ENCODE measurements at places on chromosomes 4 and X.

DNA sequence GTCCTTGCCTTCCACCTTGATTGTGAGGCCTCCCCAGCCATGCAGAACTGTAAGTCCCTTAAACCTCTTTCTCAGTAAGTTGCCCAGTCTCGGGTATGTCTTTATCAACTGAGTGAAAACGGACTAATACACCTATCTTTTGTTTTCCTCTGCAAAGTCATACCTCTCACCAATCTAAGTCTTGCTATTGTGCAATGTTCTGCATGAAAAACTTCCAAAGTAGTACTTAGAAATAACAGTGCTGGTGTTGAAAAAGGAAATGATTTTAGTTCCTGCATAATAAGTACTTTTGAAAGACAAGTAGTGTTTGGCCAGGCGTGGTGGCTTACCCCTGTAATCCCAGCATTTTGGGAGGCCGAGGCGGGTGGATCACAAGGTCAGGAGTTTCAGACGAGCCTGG, 573.5 kb downstream of the ANKRD50 start:
- DNase-seq = no peak

DNA sequence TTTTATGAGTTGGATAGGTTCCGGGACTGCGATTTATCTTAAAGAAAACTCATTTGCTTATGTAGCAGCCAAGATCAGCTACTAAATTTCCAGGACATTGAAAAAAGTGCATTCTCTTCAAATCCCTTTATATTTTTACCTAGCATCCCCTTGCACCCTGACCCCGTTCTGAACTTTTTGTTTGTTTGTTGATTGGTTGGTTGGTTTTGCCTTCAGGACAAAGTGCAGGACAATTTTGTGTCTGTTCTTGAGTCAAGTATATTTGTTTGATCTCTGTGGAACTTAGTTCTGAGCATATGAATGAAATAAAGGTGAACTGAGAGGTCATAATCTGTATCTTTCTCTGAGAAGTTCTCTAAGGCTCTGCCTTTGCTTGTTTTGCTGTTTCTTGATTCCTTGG, 12.8 kb upstream of the TAPT1 start:
- no peak for DNase-seq

GRCh38 chr4:152243206-152243605, 292.7 kb downstream of the FBXW7 start:
- no peak for DNase-seq

GRCh38 chrX:9708923-9709553, 56.6 kb downstream of the GPR143 start:
- peak; percentile 77 for DNase-seq

DNA sequence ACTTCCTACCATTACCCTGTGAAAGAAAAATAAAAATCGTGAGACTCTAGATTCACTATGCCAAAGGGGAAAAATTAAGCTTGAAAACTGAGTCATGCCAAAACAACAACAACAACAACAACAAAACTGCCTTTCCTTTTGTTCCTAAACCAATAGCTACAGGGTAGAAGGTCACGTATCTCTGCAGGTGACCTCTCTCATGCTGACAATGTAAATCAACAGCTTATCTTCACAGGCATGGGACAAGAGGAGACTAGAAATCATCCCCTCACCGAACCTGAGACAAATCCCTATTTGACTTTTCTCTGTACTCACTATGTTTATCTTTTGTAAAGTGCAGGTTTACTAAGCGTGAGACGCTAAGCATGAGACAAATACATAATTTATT, 20.5 kb upstream of the AADAT start:
- DNase-seq = no peak

DNA sequence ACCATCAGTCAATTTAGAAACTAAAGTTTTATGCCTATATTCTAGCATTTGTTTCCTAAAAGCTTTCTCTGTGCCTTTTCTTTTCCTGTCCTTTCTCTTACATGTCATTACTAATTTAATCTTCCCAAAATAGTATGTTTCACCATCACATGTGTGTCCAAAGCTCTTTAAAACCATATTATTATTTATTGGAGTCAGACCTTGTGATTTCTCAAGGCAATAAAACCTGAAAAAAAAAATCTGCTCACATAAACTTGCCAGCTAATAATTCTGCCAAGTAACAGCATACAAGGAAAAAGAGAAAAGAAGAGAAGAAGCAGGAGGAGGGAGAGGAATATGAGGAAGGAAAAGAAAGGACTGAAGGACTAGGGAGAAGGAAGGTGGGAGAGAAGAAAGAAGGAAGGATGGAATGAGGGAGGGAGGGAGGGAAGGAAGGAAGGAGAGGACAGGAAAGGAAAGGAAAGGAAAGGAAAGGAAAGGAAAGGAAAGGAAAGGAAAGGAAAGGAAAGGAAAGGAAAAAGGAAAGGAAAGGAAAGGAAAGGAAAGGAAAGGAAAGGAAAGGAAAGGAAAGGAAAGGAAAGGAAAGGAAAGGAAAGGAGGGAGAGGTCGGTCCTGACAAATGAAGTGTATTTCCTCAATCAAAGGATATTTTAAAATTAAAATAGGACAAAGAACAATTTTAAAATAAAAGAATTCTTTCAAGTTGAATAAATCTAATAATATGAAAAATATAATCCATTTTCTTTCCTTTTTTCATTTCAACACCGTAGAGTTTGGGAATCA, 57.4 kb downstream of the ANTXR2 start:
- DNase-seq = no peak

GRCh38 chr4:80219301-80220025, 22.2 kb downstream of the PRDM8 start:
- no peak for DNase-seq

- no peak for DNase-seq
Observed at GRCh38 chr4:145484225-145484846, 2.7 kb downstream of the SMAD1 start.

GRCh38 chr4:122279670-122280069, 99.1 kb upstream of the ADAD1 start:
- no peak for DNase-seq

- DNase-seq = no peak
Observed at GRCh38 chr4:160403081-160403480, 1300.2 kb downstream of the RAPGEF2 start.

GRCh38 chrX:23790155-23790497, 7.2 kb downstream of the SAT1 start:
- DNase-seq = no peak

GRCh38 chr4:116343809-116344208, 741.6 kb downstream of the TRAM1L1 start:
- DNase-seq = no peak

DNA sequence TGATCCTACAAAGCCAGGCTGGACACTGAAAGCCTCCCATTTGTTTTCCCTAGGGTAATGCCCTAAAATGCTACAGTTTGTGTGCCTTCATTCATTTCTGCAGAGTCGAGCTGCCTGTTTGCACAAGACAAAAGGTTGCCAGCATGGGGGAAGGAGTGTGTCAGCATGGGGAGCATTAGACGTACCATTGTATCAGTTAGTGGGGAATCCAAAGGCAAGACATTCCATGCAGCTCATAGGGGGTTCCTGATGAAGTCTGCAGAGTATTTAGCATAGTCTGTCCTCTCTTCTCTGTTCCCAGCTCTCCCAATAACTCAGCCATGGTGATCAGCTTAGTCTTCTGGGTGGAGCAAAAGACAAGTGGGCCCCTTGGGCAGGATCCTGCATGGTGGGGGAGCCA, 276.9 kb upstream of the PCDH7 start:
- DNase-seq = no peak

DNA sequence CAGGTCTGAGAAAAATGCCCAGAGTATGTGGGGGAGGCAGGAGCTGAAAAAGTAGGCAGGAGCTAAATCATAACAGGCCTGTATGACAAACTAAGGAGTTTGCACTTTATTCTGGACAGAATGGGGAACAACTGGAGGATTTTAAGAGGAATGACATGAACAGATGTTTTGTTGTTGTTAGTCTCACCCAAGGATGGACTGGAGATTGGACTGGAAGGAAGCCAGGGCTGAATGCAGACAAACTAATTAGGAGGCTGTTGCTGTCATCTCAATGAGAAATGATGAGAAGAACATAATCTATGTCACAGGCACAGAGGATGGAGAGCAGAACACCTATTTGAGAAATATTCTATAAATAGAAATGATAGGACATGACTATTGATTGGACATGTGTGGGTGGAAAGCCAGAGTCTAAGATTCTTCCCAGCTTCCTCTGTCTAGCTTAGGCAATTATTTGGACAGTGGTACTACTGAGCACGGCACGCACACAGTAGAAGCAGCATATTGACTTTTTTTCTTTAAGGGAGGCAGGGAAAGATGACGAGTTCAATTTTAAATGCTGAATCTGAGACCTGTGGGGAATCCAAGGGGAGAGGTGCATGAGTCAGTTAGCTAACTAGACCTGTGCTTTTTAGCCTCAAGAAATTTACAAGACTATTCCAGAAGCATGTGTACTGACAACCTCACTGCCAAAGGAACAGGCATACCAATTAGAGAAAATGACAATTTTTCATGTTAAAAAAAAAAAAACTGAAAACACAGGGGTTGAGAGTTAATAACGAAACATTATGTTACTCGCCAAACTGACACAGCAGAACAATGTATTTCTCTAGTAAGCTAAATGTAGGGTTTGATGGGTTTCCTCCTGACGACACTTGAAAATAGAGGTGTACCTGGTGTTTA, 963 bp upstream of the USO1 start:
- DNase-seq = no peak

- DNase-seq = no peak
Observed at GRCh38 chrX:107826238-107827029, 768 bp downstream of the MID2 start.

- DNase-seq = no peak
Observed at GRCh38 chr4:13530823-13531624, 13.3 kb downstream of the NKX3-2 start.

DNA sequence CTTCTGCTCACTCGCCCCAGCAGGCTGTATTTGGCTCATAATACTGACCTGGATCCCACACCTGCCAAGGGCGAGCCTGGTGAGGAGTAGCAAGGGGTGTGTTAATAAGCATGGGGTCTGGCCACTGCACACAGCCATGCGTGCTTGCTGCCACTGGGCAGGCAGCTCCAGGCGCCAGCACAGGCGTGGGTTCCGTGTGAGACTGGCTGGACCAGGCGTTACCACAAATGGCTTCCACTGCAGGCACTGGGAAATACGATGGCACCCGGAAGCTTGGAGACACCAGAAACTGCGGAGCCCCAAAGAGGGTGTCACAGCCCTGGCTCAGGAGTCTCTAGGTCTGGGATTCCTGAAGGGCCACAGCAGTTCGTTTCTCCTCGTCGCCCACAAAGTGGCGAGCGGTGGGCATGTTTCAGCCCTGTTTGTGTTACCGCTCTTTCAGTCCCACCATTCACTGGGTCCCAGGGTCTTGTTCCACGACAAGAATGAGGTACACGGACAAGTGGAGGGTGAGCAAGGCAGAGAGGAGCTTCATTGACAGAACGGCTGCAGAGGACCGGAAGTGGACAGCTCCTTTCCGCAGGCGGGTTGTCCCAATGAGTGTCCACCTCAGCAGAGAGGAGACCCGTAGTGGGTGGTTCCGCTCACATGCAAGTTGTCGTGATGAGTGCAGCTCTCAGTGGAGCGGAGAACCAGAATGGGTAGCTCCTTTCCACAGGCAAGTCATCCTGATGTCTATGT, 428.9 kb downstream of the EPHA5 start:
- DNase-seq = no peak

DNA sequence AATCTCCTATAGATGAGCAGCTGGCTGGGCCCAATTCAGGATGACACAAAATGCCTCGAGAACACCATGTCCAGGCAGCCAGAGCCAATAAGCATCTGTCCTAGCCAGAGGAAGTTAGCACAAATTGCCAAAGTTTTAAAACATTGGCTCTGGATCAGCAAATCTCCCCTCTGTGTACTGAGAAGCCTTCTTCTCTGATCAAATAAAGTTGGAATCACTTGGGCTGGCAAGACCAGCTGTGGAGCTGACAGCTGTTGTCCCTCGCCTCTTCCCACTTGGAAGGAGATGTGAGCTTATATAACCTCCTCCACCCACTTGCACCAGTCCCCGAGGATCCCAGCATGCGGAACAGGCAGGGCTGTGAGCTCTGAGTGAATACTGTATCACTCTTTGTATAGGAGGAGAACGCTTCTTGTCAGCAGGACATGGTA, 183.9 kb downstream of the OPHN1 start:
- no peak for DNase-seq

DNA sequence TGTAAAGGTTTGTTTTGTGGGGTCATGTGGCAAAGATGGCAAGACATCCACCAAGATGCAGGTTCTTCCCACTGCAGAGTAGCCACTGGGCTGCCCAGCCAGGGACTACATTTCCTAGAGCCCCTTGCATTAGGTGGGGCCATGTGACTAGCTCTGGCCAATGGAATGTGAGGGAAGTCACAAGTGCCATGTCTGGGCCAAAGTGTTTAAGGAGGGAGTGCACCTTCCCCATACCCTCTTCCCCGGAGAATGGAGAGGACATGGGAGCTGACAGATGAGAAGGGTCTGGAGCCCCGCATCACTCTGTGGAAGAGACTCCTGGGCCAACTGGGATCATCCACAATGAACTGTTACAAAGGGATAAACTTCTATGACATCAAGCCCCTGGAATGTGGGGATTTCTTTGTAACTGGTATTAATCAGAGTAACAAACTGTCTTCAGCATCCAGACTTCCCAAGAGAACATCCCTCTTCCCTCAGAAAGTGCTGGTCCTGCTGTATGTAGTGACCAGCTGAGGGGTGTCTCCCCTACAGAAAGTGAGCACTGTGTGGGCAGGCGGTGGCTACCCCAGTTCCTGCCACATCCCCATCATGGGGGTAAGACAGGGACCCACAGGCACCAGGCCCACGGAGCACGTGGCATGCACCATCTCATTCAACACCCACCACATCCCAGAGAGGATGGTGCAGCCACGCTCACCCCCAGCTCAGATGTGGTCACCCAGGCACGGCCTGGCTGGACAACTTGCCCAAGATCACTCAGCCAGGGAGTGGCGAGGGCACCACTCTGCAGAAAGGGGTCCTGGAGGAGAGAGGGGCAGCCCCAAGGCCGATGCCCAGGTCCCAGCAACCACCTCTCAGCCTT, 10.9 kb downstream of the PPP2R2C start:
- DNase-seq = no peak

GRCh38 chr4:146647615-146648460, 9.1 kb downstream of the POU4F2 start:
- no peak for DNase-seq

DNA sequence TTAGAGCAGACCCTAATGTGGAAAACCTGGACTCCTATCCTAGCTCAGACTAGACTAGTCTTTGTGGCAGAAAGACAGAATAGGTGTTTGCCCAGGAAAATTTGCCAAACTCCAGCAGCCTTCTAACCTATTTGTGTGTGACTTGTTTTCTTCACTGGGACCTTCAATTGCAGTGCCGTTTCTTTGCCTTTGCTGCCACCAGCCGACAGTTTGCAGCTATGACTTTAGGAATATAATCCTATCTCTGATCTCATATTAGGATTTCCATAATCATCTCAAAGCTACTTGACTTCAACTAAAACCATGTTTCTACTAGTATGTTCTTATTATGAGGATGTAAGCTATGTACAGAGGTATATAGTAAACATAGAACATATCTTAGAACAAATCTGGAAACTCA, 60.2 kb upstream of the PGAM4 start:
- DNase-seq = no peak

Data from ureter (tissue), 1 donor.